GM23338 (cell line): ENCODE measurements at places on chromosomes 4 and X. TPM values are rescaled to one million over a fixed set of nuclear protein-coding genes. Genes with fewer than 3 reads are reported as not detected.

- DNase-seq = no peak
These were observed 74.9 kb downstream of the CRLF2 start for GRCh38 chrX:1137531-1137930.

GRCh38 chrX:49237060-49237459 is 1.8 kb downstream of the CCDC22 start:
- no peak for DNase-seq

DNA sequence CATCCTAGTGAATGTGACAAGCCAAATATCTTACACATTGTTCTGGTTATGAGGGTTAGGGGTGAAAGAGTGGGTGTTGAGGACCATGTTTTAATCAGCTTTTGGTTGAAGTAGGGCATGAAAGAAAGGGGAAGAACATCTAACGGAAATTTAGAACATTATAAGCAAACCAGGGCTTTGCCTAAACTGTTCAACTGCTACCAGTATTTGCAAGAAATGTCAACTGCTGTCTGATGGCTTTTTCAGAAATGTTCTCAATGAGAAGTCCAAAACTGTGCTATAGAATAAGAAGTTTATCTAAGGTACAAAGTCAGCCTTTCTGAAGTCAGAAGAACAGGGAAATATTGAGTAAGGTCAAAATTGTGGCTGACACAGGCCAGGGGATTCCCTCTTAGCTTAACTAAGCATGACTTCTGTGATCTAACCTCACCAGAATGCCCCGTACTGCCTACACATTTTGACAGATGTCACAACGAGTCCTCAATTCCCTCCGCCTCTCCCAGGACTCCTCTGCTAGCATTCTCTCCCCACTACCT is 67.1 kb downstream of the DTHD1 start:
- no peak for DNase-seq

GRCh38 chr4:147477439-147477838 is 3.5 kb upstream of the EDNRA start:
- DNase-seq = no peak

- no peak for DNase-seq
These were observed 132.1 kb upstream of the LDB2 start for GRCh38 chr4:17030543-17030942.

DNA sequence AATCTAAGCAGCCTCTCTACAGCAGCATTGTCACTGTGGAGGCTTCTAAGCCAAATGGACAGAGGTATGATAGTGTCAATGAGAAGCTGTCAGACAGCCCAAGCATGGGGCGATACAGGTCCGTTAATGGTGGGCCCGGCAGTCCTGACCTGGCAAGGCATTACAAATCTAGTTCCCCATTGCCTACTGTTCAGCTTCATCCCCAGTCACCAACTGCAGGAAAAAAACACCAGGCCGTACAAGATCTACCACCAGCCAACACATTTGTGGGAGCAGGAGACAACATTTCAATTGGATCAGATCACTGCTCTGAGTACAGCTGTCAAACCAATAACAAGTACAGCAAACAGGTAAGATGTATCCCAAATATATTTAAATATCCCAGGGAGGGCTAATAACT is 4.1 kb downstream of the PCDH7 start:
- no peak for DNase-seq

DNA sequence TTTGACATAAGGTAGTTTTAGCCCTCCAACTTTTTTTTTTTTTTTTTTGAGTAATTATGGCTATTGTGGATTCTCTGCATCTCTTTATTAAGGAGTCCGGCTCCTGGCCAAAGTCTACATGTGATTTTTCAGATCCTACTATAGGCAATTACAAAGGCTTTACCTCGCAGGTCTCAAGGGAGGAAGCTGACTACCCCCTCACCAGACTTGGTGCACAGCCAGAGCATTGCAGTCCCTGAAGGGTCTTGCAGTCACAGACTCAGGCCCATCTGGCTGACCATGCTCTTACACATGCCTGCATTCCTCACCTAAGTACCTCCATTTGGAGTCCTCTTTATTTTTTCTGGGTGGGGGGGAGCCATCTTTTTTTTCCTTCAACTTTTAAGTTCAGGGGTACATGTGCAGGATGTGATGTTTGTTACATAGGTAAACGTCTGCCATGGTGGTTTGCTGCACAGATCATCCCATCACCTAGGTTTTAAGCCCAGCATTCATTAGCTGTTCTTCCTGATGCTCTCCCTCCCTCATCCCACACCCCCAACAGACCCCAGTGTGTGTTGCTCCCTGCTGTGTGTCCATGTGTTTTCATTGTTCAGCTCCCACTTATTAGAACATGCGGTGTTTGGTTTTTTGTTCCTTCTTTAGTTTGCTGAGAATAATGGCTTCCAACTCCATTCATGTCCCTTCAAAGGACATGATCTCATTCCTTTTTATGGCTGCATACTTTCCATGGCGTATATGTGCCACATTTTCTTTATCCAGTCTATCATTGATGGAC is 88.4 kb upstream of the STIM2 start:
- no peak for DNase-seq

- DNase-seq = no peak
These were observed 289.5 kb downstream of the GLUD2 start for GRCh38 chrX:121336831-121337421.

DNA sequence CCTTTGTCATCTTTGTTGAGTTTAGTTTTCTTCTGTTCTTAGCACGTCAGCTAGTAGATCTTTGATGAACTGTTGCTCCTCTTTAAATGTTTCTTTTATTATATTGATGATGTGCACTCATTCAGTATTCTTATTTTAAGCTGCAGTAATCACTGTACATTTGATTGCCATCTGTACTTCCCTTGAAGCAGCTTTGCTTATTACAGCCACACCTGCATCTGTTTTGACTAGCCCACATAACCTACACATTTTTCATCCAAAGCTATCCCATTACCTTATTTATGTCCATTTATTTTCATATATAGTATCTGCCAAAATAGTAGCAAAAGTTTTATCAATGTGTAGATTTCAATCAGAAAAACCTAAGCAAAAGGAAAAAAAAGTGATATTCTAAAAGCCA is 23.9 kb upstream of the GUCY1B1 start:
- DNase-seq = no peak

GRCh38 chr4:157012781-157013180 is 41.2 kb upstream of the PDGFC start:
- DNase-seq = no peak

DNA sequence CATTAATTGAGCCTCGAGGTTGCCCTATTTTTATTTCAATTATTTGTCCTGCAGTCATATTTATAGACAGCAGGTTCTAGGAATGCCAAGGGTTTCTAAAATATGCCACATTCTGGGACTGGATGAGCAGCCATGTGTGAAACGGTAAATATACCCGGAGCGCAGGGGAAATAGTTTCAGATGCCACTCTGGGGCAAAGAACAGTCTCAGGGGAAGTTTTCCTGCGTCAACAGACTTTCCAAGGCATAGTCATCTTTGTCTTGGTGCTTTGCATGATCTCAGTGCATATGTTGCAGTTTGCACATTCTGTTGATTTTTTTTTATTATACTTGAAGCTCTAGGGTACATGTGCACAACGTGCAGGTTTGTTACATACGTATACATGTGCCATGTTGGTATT is 71.0 kb downstream of the GPAT3 start:
- DNase-seq = no peak

GRCh38 chrX:5084279-5084678 is 1144.4 kb downstream of the NLGN4X start:
- no peak for DNase-seq

- DNase-seq = no peak
These were observed 61.6 kb upstream of the MAPK10 start for GRCh38 chr4:86421461-86421860.

- no peak for DNase-seq
These were observed 451.2 kb downstream of the FAT4 start for GRCh38 chr4:125765941-125766340.

GRCh38 chr4:14254252-14254651 is 626.7 kb upstream of the BOD1L1 start:
- peak; percentile 71 for DNase-seq

- DNase-seq = no peak
These were observed 202.7 kb upstream of the ETNPPL start for GRCh38 chr4:108965472-108966076.

DNA sequence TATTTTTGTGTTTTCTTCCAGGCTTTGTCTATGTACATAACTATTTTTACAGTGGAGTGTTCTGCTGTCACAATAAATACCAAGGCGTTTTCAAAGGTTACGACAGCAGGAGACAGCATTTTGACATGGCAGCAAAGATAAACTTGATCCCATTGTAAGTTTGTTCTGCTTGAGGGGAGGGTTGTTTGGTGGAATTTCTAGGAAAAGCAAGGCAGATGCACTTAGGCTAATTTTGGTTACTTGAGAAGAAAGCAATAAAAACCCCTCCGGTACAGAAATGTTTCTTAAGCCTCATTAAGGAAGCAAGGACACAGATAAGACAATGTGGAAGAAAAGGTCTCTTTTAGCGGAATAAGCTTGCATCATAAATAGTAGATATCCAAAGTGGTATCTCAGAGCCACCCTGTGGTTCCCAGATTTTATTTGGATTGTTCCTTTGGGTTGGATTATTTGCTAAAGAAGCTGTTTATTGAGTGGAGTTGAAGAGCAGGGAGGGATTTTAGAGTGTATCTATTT is 54.3 kb downstream of the CLCN5 start:
- DNase-seq = no peak

DNA sequence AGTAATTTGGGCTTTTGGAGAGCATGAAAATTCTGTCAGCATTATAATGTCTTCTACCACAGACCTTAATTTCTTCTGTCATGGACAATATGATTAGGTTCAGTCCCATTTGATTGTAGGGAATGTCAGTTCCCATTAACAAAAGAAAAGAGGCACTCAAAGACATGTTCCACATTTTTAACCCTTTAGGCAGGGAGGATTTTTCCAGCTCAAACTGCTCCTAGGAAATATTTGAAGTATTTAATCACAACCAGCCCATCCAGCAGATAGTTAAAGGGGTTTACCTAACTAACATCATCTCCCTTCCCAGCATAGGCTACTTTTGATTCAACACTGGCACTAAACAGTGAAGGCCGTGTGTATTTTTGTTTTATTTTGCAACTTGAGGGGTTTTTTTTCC is 256.0 kb downstream of the DHX15 start:
- DNase-seq = peak; percentile 56

DNA sequence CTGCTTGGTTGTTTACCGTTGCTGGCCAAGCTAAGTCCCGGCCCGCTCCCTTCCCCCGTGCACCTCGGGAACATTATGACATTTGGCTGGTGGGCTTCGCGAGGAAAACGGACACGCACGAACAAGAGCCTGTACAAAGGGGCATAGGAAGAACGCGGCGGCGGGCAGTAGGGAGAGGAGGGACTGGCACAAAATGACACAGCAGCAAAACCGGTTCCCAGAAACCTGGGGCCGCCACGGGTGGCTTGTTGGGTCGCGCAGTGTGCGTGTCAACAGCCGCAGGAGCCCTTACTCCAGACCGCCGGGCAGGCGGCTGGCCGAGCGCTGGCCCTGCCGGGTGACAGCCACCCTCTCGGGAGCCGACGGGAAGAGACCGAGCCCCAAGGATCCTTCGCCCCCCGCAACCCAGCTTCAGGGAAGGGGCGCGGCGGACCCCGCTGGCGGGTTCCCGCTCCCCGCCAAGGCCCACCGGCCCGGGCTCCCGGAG is 1.6 kb upstream of the LIN54 start:
- DNase-seq = peak; percentile 41

GRCh38 chrX:30635630-30636029 is 17.6 kb upstream of the GK start:
- peak; percentile 18 for DNase-seq

- DNase-seq = no peak
These were observed 83.0 kb downstream of the HTRA3 start for GRCh38 chr4:8352368-8353157.

DNA sequence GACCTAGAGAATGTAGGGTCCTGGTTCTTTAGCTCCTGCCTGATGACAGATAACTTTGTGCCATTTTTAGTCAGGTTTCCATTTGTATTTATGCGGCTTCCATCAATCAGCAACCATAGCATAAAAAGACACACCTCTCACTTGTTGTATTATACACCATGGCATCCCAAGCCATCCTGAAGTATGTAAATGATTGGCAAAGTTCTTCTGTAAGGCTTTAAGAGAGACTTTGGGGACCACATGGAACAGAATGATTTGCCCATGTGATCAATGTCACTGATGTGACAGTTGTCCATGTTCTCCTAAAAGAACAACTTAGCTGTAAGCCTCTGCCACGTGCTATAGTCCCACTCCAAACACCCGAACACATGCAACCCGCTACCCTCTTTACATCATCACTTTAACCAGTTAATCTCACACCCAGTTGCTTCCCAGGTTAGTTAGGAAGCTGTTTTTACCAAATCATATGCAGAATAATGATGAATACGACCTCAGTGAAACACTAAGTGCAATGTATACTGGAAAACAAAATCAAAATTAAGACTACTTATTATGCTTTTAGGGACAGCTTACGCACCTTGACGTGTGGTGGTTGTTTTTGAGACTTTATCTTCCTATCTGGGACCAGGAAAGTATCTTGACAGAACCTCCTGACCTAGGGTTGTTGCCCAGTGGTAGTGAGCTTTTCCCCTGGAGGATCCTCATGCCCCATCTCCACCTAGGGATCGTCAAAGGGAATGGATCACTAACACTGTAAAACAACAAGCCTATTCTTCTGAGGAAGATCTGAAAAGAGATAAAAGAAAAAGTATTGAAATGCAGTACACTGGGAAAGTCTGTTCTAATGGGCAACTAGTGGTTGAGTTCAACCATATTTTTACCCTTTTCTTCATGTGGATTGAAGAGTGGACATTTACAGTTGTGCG is 267.8 kb downstream of the CHIC1 start:
- no peak for DNase-seq

GRCh38 chrX:135264206-135264605 is 12.3 kb downstream of the ETDA start:
- DNase-seq = no peak

GRCh38 chr4:81314897-81315470 is 100.0 kb upstream of the PRKG2 start:
- no peak for DNase-seq

DNA sequence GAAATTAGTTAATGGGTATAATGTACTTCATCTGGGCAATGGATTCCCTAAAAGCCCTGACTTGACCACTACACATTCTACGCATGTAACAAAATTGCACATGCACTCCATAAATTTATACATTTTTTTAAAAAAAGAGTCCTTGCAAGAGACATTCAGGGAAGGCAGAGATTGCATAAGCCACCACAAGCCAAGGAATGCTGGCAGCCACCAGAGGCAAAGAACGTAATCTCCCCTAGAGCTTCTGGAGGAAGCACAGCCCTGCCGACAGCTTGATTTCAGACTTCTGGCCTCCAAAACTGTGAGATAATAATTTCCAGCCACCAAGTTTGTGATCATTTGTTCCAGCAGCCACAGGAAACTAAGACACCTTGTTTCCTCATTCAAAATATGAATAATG is 185.6 kb upstream of the GALNT7 start:
- no peak for DNase-seq

- no peak for DNase-seq
These were observed 645.4 kb downstream of the BCOR start for GRCh38 chrX:39452401-39452800.

TRIM2 gene
- 20.1 and 22.0 TPM in 2 replicates for polyA plus RNA-seq

MAGEA8 gene
- polyA plus RNA-seq = not detected in 2 replicates

SLC9A7 gene
- 2.5 TPM in 2 replicates for polyA plus RNA-seq

HS6ST2 gene
- polyA plus RNA-seq = 0.82 and 0.85 TPM in 2 replicates

NEXMIF gene
- 0.09 and 0.16 TPM in 2 replicates for polyA plus RNA-seq

SH3RF1 gene
- polyA plus RNA-seq = 6.2 and 7.8 TPM in 2 replicates

FRAS1 gene
- polyA plus RNA-seq = 10.3 and 12.4 TPM in 2 replicates

FREM3 gene
- polyA plus RNA-seq = 0.03 and 0.28 TPM in 2 replicates

USO1 gene
- 98.5 and 113 TPM in 2 replicates for polyA plus RNA-seq

TRMT44 gene
- 10.3 TPM in 2 replicates for polyA plus RNA-seq

HPGD gene
- polyA plus RNA-seq = 3.9 and 5.6 TPM in 2 replicates

APLN gene
- polyA plus RNA-seq = 0.37 and 0.60 TPM in 2 replicates

C4orf50 gene
- polyA plus RNA-seq = 0.06 TPM in 1 of 2 replicates, not detected in the other

CSAG3 gene
- polyA plus RNA-seq = 3.2 and 4.8 TPM in 2 replicates

UGT8 gene
- 12.3 and 14.9 TPM in 2 replicates for polyA plus RNA-seq

GYG2 gene
- polyA plus RNA-seq = 15.6 and 17.6 TPM in 2 replicates
